Renal cortex interstitium (tissue), 15 donors: ENCODE measurements at places on chromosomes 3 and 15. TPM values are rescaled to one million over a fixed set of nuclear protein-coding genes. Genes with fewer than 3 reads are reported as not detected.
A peak's percentile ranks its signal among the peaks of the same experiment; 100 is the strongest.

The RNF168 gene
- 16.7 TPM for polyA plus RNA-seq

The ADGRG7 gene
- not detected for polyA plus RNA-seq

The CDCP1 gene
- polyA plus RNA-seq, result 1.1 TPM

The SAMMSON gene
- 0.09 TPM for polyA plus RNA-seq

The BBS4 gene
- polyA plus RNA-seq, result 41.1 TPM

The IQCH gene
- polyA plus RNA-seq, result 5.9 TPM

The KATNBL1 gene
- polyA plus RNA-seq, result 62.5 TPM

The GPR15 gene
- polyA plus RNA-seq, result not detected

GRCh38 chr3:98553753-98554152 is 22.0 kb downstream of the GPR15 start:
- peak; percentile 43 for DNase-seq

DNA sequence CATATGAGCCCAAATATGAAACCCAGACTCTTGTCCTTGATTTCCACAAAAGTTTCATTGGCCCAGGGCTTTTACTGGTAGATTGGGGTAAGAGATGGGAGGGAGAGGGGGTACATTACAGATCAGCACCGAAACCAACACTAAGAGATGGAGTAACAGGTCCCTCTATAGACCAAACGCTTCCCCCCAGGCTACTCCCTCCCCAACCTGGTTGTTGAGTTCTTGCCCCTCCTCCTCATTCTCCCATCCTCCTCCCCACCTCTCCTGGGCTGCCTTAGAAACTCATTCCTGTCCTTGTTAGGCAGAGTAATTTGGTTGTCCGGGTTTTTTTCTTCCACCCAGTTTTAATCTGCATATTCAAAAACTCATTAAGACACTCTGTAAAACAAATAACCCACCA is 74.1 kb downstream of the MESD start:
- DNase-seq, result no peak

GRCh38 chr3:72957297-72957696 is 39.3 kb upstream of the PPP4R2 start:
- DNase-seq, result no peak

- DNase-seq, result no peak
These were observed 57.6 kb downstream of the CD86 start for GRCh38 chr3:122112754-122113153.

DNA sequence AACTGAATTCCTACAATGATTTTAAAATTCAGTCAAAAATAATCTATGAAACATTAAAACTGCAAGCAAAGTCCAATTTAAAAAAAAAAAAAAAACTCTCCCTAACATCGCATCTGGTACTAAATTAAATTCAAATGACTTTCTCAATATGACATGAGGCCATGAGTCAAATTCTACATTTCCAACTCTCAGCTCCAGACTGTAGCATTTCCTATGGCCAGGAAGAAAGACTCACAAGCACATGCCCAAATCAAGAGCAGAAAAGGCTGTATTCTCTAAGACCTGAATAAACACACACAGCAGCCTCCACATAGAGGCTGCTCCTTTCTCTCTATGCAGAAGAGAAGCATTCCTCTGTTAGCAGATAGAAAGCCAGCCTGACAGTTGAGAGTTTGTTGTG is 729.2 kb downstream of the ROBO1 start:
- DNase-seq, result no peak

DNA sequence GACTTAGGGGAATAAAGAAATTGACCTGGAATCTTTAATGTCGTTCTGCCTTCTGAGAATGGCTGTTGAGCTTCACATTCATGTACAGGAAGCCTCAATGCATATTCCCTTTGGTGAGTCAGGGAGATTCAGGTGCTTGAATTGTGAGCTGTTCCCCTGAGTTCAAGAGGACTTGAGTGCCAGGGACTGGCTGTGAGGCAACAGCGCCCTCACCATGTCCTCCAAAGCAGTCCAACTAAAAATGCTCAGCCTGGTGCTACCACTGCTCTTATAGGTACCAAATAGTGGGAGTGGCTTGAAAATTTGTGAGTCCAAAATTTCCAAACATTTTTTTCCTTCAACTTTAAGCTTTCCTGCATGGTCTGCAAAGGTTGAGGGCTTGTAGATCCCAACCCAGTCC is 54.1 kb downstream of the LEO1 start:
- no peak for DNase-seq

DNA sequence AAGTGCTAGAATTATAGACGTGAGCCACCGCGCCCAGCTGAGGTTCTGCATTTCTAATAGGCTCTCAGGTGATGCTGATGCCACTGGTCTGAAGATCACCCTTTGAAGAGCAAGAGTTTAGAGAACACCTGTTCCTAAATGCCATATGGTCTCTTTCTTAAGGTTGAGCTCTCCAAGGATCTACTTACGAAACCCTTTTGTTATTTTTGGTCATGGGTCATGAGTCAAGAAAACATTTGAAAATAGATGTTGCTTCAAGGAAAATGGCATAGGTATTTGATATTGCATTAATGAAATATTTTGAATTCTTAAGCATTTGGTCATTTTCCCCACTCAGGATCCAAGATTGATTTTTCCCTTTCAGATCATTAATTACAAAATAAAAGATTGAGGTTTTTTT is 74.7 kb upstream of the SOX2 start:
- DNase-seq, result no peak

DNA sequence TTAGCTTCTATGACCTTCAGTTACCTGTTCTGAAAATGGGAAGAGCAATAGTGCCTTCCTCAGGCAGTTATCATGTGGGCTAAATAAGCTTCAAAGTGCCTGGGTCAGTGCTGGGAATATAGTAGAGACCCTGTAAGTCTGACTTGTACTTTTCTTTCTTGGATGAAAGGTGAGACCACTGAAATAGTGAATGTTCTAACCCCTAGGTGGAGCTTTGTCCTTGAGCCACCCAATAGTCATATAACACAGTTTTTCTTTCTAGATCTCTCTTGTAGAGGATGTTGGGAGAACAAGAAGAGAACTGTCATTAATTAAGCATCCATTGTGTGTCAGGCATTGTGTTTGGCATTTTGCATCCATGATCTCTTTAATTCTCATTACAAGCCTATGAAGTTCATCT is 13.0 kb upstream of the BFSP2 start:
- DNase-seq, result no peak

DNA sequence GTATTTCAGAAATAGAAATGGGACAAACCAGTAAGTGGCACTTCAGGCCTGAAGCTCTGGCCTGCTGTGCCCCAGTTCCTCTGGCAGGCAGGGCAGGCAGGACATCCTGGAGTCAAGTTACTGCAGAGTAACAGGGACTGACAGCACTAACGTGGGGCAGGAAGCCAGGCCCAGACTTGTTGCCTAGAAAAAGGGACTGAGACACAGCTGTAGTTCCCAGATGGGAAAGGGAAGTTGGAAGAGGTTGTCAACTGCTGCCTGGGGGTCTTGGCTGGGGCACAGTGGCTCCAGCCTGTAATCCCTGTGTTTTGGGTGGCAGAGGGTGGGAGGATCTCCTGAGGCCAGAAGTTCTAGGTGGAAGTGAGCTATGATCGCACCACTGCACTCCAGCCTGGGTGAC is 171.9 kb downstream of the FMN1 start:
- DNase-seq, result no peak

- no peak for DNase-seq
These were observed 109.2 kb upstream of the NANOGP8 start for GRCh38 chr15:35194296-35194695.

DNA sequence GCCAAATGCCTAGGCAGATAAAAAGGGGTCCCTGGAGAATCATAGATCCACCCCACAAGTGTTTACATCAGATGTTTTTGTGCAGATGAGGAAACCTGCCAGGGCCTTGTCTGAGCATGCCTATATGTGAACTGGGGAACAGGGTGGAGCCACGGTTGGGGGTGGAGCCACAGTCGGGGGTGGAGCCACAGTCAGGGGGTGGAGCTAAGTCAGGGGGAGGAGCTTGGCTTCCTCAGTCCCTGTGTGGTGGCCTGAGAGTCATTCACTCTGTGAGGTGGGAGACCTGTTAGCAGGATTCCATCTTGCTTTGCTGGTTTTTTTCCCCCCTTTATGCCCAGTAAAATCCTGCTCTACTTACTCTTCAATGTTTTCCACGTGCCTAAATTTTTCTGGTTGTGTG is 57.8 kb upstream of the TGFBR2 start:
- DNase-seq, result no peak

DNA sequence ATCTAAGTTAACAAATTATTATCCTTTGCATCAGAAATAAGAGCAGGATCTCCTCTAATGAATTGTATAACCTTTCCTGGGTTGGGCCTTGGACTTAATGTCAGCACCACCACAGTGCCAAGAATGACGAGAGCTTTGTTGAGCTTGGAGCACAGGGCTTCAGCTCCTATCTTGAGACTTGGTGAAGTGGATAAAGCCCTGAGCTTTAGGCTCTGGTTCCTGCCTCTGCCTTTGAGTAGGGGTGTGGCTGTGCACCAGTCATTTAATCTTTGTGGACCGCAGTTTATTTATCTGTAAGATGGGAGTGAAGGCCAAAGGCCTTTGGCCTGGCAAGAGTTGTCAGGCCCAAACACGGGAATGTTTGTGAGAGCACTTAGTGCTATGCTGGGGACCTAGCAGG is 162.2 kb downstream of the VGLL4 start:
- DNase-seq, result no peak

- DNase-seq, result no peak
These were observed 68.1 kb upstream of the SCN5A start for GRCh38 chr3:38717355-38718240.

GRCh38 chr3:107524841-107525643 is 2.3 kb downstream of the BBX start:
- DNase-seq, result peak; percentile 47

DNA sequence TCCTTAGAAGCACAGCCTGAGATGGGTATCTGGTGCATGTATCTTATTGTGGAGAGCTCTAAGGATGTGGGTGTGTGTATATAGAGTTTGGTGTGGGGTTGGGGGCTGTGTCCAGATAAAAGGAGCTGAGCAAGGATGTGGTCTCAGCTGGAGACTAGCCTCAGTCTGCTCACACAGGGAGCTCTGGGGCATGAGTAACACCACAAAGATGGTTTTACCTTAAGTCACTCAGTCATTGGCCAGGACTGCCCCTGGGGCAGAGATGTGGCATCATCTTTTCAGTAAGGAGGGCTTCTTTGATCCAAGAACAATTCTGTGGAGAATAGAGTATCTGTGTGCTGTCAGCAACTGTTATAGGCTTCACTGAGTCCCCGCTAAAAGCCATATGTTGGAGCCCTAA is 163.4 kb upstream of the NUDT16 start:
- no peak for DNase-seq

GRCh38 chr3:10817506-10817905 is 1.5 kb downstream of the SLC6A11 start:
- no peak for DNase-seq

DNA sequence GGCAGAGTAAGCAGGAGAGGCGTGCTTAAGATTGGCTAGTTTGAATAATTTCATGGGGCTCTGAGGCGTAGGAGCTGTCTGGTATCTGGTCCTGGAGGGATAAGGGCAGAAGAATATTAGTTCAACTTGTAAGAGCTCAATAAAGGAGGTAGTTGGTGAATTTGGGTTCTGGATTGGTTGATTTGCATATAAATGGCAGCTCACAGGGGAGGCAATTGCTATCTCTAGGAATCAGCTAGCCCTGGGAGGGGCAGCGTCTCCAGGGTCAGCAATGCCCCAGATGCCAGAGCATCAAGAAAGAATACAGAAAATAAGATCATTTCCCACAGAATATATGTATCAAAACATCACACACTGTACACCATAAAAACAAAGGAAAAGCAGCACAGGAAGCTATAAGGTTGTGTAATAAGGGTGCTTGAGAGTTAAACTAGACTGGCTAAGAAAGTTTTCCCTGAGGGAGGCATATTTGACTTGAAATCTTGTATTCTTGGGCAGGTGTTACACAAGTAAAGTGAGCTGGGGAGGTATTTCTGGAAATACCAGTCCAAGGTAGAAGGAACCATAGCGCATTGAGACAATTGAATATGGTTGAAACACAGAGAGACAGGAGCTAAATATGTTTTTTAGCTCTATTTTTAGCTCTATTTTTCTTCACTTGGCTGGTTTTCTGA is 6.1 kb downstream of the MOBP start:
- DNase-seq, result no peak

- no peak for DNase-seq
These were observed 78.5 kb upstream of the ZNF717 start for GRCh38 chr3:75863878-75864277.

GRCh38 chr3:32975891-32976595 is 24.6 kb downstream of the CCR4 start:
- no peak for DNase-seq
